ENCODE measurements at places on chromosomes 12 and 14.

DNA sequence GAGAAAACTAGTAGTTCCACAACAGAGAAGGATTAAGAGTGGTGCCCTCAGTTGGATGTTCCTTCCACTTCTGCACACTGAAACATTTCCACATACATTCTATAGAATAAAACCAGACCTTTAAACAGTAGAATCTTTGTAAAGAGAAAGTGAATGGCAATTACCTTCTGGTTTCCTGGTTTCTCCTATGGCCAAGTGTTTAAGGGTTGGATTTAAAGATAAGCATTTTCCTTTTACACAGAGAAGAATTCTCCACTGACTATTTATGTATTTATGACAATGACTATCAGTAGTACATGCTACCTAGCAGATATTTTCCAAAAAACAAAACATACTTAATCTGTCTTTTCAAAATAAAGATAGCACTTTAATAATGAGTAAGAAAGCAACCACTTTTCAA lies 3.2 kb downstream of the ATG2B start:
- no peak for DNase-seq

DNA sequence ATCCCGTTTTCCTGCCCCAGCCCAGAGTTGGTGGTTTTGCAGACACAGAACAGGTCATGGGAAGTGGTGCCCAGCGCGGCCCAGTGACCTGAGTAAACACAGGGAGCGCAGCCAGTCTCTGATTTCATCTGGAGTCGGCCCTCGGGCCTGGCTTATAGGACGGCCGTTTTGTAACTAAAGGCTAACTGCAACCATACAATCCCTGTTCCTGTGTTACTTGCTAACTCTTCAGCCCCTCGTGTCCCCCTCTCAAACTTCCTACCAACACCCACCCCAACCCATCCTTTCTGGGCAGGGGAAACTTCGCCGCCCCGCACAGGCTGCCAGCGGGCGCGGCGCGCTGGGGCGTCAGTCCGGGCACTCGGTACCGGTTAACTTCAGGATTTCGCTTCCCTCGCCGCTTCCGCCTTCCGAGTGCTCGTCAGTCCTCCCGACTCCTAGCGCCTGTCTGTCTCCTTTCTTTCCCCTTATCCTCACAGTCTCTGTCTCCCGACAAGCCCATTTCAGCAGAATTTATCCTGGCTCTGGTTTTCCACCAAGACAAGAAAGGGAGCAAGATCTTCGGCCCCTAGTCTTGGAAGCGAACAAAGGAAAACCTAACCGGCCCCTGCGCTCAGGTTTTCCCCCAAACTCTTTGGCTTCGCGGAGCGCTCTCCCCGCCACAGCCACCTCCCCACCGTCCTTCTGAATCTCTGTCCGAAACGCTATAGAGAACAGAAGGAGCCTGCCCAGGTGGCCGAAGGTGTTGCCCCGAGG lies 2.0 kb downstream of the SIX1 start:
- DNase-seq, result no peak

GRCh38 chr12:68853396-68854077 lies 45.6 kb downstream of the MDM2 start:
- DNase-seq, result no peak

GRCh38 chr12:132454933-132455418 lies 35.0 kb upstream of the FBRSL1 start:
- DNase-seq, result no peak

GRCh38 chr12:119665164-119665929 lies 2.6 kb upstream of the PRKAB1 start:
- no peak for DNase-seq

GRCh38 chr12:97299847-97300246 lies 162.8 kb upstream of the RMST start:
- no peak for DNase-seq
